ENCODE measurements at places on chromosomes 6 and 20.

- no peak for DNase-seq
Observed at GRCh38 chr6:357791-358341, 33.7 kb upstream of the IRF4 start.

GRCh38 chr6:36774331-36774730, 64.9 kb downstream of the CPNE5 start:
- no peak for DNase-seq

DNA sequence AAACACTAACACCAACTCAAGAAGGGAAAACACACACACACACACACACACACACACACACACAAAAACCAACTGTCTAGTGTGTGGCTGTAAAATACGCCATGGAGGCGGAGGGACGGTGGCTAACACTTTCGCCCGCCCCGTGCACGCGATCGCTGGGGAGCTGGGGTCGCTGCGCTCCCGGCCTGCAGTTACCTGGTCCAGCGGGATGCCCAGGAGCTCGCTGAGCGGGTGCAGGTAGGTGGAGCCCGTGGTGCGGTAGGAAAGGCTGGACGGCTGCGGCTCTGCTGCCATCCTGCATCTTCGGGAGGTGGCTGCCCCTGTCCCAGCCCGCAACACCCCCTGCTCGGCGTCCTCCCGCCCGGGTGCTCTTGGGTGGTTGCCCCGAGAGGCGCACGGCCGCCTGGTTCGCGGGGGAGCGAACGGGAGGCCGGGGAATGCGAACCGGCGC, 303 bp downstream of the MBOAT1 start:
- DNase-seq, result no peak

DNA sequence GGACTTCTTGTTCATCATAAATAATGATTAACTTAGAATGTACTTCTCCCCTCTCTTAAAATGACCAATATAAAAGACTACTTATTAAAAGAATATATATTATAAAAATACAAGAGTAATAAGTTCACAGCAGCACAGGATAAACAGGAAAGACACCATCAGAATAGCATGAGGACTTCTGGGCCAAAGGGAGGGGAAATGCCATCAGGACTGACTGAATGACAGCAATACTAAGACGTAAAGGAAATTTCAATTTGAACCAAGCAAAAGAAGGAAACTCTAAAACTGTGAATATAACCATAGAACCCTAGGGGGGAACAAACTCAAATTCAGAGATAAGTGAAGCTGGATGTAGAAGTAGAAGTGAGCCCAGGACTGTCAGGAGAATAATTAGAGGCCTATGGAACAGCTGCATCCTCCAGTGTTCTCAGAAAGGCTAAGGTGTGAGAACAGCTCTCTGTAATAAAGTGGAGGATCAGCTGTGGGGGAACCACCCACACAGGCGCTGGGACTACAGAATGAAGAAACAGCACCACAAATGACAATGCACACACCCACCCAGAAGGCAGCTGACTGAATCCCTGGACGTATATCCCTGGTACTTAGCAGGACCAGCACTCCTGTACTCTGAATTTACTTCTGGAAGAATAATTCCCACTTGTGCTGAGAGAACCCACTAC, 37.8 kb downstream of the ZHX3 start:
- DNase-seq, result no peak

GRCh38 chr6:32298632-32299336, 72.9 kb downstream of the TSBP1 start:
- no peak for DNase-seq

- DNase-seq, result no peak
Observed at GRCh38 chr6:47133230-47134000, 91.3 kb upstream of the ADGRF1 start.

Measured in pulmonary artery endothelial cell (primary cell).